ENCODE measurements at places on chromosomes 2 and 18.

DNA sequence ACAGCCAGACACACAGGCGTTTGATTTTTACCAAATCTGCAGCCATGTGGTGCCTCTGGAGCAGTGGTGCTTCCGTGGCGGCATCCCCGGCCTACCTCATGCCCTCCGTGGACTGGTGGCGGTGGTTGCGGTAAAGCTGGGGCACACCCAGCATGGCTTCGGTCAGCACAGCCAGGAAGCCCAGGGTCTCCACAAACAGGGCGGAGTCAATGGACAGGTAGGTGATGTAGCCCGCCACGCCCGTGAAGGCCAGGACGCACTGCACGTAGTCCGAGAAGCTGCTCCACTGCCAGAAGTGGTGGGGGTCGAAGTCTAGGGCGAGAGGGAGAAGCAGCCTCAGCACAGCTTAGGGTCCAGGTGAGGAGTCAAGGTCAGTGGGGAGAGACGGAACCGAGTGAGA is 32.4 kb downstream of the SLC66A2 start:
- no peak for DNase-seq

- no peak for DNase-seq
Measured at GRCh38 chr2:68574202-68574791, 69.1 kb upstream of the PROKR1 start.

GRCh38 chr2:159077869-159078268 is 109.4 kb downstream of the TANC1 start:
- no peak for DNase-seq

DNA sequence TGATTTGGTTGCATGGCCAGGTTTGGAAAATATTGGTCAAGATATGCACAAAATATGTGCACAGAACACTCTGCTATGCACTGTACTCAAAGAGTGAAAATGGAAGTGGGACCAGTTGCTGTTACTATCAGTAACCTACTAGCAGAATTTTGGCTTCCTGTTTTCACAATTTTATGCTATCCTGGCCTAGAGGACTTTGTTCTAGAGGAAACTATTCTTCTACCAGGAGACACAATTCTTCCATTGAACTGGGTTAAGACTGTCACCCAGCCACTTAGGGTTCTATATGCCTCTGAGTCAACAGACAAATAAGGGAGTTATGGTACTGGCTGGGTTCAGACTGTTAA is 431.4 kb upstream of the DCC start:
- DNase-seq, result no peak

DNA sequence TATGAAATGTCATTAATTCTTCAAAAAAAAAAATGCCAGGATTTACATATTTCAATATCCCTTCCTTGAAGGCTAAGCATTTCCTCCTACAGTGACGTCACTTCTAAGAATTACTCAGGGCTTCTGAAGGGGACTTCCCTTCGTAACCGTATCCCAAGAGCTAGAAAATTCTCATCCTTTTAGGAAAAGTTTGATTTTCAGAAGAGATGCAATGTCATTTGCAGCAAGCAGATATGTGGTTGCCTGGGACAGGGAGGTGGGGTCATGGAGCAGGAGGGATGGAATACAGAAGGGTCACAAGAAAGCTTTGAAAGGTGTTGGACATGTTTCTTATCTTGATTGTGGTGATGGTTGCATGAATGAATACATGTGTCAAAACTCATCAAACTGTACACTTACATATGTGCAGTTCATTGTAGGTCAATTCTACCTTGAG is 97.0 kb upstream of the ATL2 start:
- DNase-seq, result peak; percentile 25

DNA sequence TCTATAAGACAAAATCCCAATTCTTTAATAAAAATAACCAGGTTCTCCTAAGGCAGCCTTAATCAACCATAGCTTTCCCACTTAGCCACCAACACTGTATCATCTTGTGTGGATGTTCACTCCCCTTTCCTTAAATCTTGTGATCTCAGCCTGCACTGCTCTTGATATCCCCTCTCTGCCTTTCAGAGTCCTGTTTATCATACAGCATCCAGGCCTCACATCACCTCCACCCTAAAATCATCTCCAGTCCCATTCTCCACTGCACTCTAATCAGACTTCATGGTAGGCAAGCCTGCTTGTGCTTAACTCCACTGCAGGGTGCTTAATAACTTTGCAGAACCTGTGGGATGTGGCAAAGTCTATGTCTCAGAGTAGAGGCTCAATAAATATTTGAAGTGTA is 18.8 kb downstream of the ARHGAP15 start:
- no peak for DNase-seq

All from fibroblast of the aortic adventitia (primary cell).